ENCODE measurements at places on chromosomes 3 and 15.

- no peak for DNase-seq
These were observed 29.4 kb downstream of the MELTF start for GRCh38 chr3:197000211-197000610.

- DNase-seq = no peak
These were observed 100.3 kb downstream of the MECOM start for GRCh38 chr3:169562988-169563774.

- DNase-seq = no peak
These were observed 20.0 kb downstream of the PLCL2 start for GRCh38 chr3:16904423-16905417.

- DNase-seq = no peak
These were observed 70.5 kb upstream of the CCDC39 start for GRCh38 chr3:180749796-180750195.

DNA sequence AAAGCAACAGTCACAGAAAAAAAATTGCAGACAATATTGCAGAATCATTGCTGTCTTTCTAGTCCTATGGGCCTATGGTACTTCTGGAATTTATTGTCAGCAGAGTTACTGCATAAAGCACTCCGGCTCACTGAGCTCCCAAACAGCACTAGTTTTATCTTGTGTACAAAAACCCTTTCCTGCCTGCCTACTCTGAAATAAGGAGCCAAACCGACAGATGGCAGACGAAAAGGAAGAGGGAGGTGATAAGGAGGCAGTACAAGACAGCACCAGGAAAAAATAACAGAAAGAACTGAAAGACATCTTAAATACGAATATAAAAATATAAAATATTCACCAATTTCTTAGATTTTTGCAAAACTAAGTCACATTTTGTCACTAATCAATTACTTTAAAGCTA, 15.6 kb downstream of the HERC1 start:
- DNase-seq = no peak

DNA sequence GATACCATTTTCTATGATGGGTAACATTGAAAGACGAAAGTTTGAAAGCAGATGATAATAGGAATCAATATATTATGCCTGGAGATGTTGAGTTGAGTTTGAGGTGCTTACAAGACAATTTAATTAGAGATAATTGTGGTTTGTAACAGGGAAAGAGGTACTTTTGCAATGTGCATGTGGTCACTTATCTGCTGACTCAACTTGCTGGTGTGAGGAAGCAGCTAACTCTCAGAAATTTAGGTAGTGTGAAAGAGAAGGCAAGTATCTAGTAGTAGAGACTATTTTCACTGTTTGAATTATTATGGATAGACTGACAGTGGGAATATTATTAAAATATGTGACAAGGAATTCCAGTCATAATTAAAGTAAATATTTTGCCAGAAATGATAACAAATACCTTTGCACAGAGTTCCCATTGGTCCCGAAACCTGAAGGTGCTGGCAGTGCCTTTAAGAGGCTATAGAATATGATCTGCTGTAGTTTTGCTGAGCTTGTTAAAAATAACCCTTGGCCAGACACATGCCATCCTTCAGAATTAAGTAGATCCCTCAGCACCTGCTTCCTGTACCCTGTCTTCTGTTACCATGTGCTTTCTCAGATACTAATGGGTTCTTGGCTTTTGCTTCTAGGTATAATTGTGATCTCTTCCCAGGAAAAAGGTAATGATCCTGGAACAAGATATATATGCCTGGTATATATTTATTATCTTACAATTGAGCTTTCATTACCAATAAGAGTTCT, 315.9 kb downstream of the BCHE start:
- DNase-seq = no peak

DNA sequence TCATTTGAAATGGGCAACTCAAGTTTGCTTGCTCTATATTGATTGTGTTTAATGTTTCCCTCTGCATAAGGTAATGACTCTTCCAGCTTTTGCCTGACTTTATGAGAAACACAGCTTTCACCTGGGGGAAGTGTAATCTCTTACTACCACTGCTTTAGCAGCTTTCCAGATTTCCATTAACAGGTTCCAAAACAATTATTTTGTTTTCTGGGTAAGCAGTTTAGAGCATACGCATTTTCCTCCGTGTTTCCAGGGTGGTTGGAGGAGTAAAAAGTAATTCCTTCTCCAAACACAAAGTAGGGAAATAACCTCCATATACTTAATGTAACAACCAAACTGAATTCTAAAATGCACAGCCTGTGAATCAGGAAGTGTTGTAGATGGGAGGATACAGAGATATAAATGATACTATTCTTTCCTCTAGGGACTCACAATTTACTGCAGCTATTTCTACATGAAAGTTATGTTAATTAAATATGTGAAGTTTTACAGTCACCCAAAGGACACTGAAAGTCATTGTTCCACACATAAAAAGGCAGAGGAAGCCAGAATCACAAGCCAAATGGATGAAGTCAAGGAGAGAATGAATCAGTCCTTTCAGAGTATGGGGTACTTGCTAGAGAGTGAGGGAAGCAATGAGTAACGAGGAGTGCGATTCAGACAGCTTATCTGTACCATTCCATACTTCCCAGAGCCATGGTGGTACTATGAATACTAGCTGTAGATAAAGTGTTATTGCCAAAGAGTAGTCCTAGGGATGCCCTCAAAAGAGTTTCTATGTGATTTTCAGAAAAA, 16.6 kb downstream of the ST3GAL6 start:
- DNase-seq = no peak

DNA sequence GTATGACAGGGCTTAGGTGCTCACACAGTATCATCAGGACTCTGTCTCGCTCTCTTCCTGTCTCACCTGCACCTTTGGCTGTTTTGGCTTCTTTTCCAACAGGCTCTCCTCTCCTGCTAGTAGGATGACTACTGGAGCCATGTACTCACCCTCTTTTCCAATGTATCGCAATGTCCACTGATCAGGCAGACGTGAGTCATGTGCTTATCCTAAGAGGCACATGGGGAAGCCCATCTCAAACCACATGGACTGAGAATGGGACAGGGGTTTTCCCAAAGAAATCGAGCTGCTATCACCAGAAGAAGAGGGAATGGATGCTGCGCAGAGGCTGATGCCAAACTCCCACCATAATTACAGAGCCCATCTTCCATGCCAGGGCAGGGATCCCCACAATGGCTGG, 180.6 kb downstream of the IL5RA start:
- no peak for DNase-seq

DNA sequence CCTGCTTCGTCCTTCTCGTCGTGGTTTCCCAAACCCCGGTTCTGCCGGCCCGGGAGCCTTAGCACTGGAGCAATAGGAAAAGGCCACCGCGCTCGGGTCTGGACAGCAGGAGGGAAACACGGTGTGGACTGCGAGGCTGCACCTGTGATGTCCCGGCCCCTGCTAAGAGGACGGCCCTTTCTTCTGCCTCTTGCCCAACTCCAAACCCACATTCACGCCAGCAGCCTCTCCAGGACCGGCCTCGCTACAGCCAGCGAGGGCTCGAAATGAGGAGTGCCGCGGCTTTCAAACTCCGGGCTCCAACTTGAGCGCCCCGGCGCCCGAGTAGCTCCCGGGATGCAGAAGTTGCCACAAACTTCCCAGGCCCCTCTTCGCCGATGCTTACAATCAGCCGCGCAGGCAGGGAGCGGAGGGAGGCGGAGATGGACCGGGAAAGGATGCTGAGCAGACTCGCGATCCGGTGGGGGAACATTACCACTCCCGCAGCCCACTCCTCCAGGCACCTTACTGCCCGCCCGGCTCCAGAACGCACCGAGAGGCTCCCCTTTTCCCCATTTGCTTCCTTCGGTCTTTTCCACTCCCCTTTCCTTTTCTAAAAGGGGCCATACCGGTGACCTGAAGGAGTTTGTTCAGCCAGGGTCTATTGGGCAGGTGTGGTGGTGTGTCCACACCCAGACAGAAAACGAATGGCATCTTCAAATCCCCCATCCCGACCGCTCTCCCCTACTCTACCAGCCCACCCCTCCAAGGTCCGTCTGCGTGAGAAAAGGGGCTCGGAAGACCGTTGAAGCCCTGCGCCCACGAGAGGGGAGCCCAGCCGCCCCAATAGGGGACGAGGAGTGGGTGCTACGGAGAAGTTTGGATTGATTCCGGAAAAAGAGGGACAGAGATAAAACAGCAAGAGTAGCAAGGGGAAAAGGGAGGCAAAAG, 18.8 kb upstream of the SATB1 start:
- DNase-seq = no peak

GRCh38 chr3:121835465-121835801, 424 bp downstream of the EAF2 start:
- DNase-seq = no peak

DNA sequence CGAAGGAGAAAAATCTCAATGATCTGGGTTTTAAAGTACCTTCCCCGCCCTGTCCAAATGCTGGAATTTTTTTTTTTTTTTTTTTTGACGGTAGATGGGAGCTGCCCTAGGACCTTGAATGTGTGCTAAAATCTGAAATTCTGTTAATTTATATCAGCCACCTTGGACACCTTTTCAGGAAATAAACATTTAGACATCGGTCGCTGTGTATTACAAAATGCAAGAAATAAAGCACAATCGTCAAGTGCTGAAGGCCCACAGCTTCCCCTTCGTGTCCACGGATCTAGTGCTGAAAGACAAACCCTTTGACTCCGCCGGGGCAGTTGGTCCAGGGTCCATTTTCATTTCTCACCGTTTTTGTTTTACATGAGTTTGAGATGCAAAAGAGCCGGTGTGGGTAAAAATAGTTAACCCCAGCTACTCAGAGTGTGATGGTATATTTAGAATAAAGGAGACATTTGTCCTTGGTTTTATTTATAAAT, 90.2 kb upstream of the CHD2 start:
- no peak for DNase-seq

DNA sequence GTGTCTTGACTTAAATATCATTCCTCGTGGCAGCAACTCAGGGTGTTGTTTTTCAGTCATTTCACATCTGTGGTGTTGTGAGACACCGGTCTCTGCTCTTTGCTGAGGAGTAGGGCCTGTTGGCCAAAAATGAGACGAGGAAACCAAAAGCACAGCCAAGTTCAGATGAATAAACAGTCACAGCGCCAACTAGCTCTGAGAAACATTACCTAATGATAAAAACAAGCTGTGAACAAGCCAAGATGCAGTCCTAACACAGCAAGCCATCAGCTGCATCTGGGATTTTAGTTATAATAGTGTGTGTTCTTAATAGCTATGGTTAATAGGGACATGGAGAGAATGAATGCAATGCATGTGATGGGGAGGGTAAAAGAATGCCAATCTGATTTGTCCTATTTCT, 843.4 kb upstream of the DPPA4 start:
- no peak for DNase-seq

GRCh38 chr3:28835751-28836150, 445.1 kb upstream of the RBMS3 start:
- DNase-seq = no peak

DNA sequence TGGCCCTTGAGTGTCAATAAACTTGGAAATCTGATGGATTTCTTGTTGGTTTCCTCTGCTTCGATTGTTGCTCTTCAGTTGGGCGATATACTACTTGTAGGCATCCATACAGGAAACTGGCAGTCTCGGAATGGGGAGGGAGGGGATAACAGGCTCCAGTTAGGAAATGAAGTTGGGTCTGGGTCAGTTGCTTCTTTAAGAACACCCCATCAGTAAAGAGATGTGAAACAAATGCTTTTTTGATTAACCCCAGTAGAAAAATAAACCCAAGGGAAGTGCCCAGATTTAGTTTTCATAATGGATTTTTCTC, 681 bp downstream of the CHMP2B start:
- no peak for DNase-seq

GRCh38 chr3:126827121-126827520, 123.1 kb downstream of the CHCHD6 start:
- DNase-seq = no peak

GRCh38 chr3:175129126-175129525, 270.0 kb downstream of the NAALADL2 start:
- DNase-seq = no peak
